ENCODE measurements at places on chromosomes 1 and 21. TPM values are rescaled to one million over a fixed set of nuclear protein-coding genes. Genes with fewer than 3 reads are reported as not detected.
A peak's percentile ranks its signal among the peaks of the same experiment; 100 is the strongest.

DNA sequence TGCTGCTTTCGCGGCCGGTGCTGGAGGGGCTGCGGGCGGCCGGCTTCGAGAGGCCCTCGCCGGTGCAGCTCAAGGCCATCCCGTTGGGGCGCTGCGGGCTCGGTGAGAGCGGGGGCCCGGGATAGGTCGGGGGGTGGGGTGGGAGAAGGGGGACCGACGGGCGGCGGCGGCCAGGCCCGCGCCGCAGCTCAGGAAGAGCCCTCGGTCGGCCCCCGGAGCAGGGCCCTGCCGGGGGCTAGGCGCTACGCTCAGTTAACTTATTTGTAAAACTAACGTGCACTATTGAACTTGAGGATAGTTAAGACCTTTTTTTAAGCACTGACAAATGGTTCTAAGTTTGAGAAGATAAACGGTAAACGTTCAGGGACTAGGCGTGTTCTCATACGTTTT, 418 bp downstream of the DDX20 start:
- peaks cover 13% of the 10 kb centered on the region for H3K36me3 ChIP-seq
- DNase-seq: no peak
- H3K27ac ChIP-seq: peak overlapping the region; percentile 95
- H3K4me1 ChIP-seq: no peaks in the 10 kb centered on the region
- peak overlapping the region; percentile 62 for H3K4me3 ChIP-seq
- no peaks in the 10 kb centered on the region for H3K27me3 ChIP-seq

- H3K27me3 ChIP-seq: no peaks in the 10 kb centered on the region
- no peaks in the 10 kb centered on the region for H3K36me3 ChIP-seq
- H3K4me3 ChIP-seq: no peak overlapping the region
- H3K4me1 ChIP-seq: no peaks in the 10 kb centered on the region
Observed at GRCh38 chr1:228876187-228876586, 140.9 kb downstream of the RHOU start.

C1QB gene
- 262 TPM for total RNA-seq

- no peak overlapping the region for H3K4me3 ChIP-seq
- no peak overlapping the region for H3K27ac ChIP-seq
- no peaks in the 10 kb centered on the region for H3K4me1 ChIP-seq
- peaks cover 2% of the 10 kb centered on the region for H3K27me3 ChIP-seq
- DNase-seq: no peak
- no peaks in the 10 kb centered on the region for H3K36me3 ChIP-seq
Observed at GRCh38 chr1:38037221-38037939, 9.2 kb downstream of the POU3F1 start.

CLCA1 gene
- not detected for total RNA-seq

RORC gene
- total RNA-seq: 10.3 TPM

DNA sequence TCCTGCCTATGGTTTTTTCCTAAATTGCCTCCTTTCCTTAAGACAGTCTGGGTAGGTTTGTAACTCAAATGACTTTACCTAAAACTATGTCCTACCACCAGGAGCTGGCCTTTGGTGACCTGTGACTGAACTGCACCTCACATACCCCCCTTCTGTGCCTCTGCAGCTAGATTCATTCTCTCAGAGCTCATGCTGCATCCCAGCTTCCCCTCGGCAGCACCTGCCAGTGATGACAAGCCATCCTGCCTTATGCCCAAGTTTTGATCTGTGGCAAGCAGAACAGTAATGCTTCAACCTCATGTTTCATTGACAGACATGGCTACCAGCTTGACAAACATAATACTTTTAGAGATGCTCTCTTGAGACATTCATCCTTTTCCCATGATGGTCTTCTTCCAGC, 141.9 kb downstream of the TSEN15 start:
- no peaks in the 10 kb centered on the region for H3K27me3 ChIP-seq
- no peak overlapping the region for H3K27ac ChIP-seq
- peaks cover 32% of the 10 kb centered on the region for H3K4me1 ChIP-seq
- no peak overlapping the region for H3K4me3 ChIP-seq
- DNase-seq: no peak
- H3K36me3 ChIP-seq: no peaks in the 10 kb centered on the region

- H3K4me3 ChIP-seq: no peak overlapping the region
- no peak for DNase-seq
- no peaks in the 10 kb centered on the region for H3K4me1 ChIP-seq
- H3K36me3 ChIP-seq: no peaks in the 10 kb centered on the region
- H3K27me3 ChIP-seq: no peaks in the 10 kb centered on the region
- no peak overlapping the region for H3K27ac ChIP-seq
Observed at GRCh38 chr1:35674111-35674510, 32.8 kb upstream of the PSMB2 start.

KIAA1614 gene
- total RNA-seq: 11.0 TPM

- DNase-seq: no peak
- no peaks in the 10 kb centered on the region for H3K36me3 ChIP-seq
- no peaks in the 10 kb centered on the region for H3K4me1 ChIP-seq
- no peak overlapping the region for H3K4me3 ChIP-seq
Observed at GRCh38 chr21:25402134-25402961, 204.9 kb downstream of the MRPL39 start.

- no peaks in the 10 kb centered on the region for H3K4me1 ChIP-seq
- H3K27ac ChIP-seq: peak overlapping the region; percentile 98
- peaks cover 5% of the 10 kb centered on the region for H3K36me3 ChIP-seq
- no peak for DNase-seq
- H3K4me3 ChIP-seq: peak overlapping the region; percentile 80
Observed at GRCh38 chr1:185315445-185316071, 1.5 kb downstream of the IVNS1ABP start.
